ENCODE measurements at places on chromosomes 4 and X.
A peak's percentile ranks its signal among the peaks of the same experiment; 100 is the strongest.

DNA sequence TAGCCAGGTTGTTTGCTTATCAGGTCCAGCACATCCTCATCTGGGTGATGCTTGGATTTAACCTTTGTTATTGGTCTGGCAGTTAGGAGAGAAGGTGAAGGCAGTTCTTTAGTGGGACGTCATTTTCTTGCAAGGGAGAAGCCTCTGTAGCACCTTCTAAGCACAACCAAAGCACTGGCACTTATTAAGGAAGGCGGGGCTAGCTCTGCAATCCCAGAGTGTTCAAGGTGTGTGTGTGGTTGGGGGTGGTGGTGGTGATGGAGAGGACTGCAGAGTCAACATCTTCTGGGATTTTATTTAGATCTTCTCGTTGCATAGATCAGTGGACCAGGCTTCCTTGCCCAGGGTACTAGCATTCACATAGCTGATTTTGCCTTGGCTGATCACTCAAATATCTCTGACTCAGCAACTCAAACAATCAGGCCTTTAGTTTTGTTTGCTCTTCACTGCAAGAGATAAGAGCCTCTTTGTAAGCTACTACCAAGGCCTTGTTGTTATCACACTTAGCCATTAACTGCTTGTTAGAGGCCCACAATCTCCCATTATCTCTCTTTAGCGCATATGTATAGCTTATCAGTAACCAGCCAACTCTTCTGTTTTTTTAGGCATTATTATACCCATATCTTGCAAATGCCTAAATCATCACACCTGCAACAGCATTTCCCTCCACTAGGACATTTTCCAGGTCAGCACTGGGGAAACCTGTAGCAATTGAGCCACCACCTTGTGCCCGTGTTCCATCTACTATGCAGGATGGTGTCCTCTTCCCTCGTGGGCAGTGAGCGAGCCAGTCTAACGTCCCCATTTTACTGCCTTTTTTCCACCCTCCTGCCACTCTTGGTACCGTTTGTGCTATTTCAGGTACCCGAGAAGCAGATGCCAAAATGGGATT, 36.5 kb upstream of the LINC00632 start:
- DNase-seq, result no peak

GRCh38 chr4:107444-108429, 16.6 kb upstream of the ZNF718 start:
- DNase-seq, result peak; percentile 15

GRCh38 chr4:92184566-92184965, 119.2 kb upstream of the GRID2 start:
- DNase-seq, result no peak

DNA sequence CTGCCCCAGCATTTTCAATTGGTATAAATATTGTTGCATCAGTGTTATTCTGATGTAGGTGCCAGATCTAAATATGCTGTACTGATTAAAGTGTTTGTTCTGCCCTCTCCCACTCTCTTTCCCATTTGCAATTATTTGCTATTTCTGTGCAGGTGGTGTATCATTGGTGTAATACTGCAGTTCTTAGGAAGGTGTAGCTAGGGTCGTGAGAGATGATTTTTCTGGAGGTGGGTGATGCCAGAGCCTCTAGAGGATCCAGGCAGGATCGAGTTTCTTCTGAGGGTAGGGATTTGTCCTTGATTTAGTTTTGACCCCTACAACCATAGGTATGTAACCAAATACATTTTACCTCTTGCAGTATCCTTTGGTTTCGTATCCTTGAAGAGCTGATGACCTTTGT, 1.9 kb downstream of the SMAD1 start:
- no peak for DNase-seq

DNA sequence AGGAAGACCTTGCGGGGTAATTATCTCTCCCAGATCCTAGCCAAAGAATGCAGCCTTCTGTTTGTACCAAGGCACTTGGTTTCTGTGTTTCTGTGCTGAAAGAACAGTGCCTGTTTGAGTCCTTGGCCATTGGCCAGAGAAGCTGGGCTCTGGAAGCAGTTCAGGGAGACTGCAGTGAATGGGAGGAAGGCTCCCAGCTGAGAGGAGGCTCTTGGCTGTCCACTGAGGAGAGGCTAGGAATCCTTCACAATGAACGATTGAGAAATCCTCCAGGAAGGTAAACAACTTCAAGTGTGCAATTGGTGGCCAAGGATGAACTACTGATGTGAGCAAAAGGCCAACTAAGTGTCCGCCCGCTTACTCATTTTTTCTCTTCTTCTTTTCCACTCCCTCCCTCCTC, 61.3 kb downstream of the HS3ST1 start:
- no peak for DNase-seq

- DNase-seq, result no peak
Observed at GRCh38 chr4:55078987-55079386, 46.4 kb downstream of the KDR start.

DNA sequence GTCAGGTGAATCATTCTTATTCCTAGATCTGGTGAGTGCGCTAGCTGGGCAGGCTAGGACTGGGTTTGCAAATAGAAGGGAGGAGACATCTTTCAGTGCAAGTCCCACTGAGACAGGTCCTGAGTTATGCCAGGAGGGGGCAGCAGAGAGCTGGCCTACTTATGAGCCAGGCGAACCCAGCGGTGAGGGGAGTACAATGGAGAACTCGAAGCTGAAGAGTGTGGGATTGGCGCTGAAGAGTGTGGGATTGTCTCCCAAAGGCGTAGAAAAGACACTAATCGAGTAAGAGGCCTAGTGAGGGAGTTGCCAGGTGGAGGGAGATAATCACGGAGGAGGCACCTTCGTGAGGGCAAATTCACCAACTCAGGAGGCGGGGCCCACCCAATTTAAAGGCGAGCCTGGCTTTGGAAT, 91.7 kb upstream of the CXorf66 start:
- peak; percentile 72 for DNase-seq

DNA sequence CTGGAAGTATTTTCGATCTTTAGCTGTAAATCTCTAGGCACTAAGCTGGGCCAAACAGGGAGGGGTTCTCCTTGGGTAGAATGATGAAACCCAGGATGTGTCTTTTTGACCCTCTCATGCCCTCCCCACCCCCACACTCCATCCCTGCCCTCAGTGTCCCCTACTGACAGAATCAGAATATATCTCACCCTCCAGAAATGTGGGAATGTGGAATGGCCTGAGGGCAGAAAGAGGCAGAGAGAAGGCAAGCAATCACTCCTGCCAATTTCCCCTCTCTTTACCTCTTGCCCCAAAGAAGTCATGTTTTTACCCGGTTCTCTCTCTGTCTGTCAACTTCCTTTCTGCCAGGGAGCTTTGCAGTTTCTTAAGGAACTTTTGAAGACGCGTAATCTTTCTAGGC, 34.4 kb downstream of the RAP2C start:
- DNase-seq, result no peak

GRCh38 chr4:183284965-183285364, 35.1 kb downstream of the CLDN22 start:
- DNase-seq, result no peak

- DNase-seq, result no peak
Observed at GRCh38 chr4:34258176-34258575, 1986.1 kb downstream of the ARAP2 start.

DNA sequence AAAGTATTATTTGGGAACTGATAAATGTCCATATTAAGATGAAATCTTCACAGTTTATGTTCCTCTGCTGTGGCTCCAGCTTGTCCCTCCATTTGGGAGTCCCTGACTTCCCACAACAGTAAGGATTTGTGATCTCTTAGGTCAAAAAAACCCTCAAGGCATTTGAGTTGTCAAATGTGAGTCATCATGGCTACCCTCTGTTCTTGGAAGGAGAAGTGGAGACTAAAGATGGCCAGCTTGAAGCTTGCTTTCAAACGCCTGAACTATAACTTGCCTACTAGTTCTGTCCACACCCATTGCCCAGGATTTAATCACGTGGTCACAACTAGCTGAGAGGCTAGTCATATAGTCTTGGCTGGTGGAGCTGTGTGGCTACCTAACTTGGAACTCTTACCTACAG, 107.8 kb downstream of the CCNG2 start:
- DNase-seq, result no peak

GRCh38 chr4:45621971-45622370, 501.9 kb downstream of the GABRG1 start:
- no peak for DNase-seq

DNA sequence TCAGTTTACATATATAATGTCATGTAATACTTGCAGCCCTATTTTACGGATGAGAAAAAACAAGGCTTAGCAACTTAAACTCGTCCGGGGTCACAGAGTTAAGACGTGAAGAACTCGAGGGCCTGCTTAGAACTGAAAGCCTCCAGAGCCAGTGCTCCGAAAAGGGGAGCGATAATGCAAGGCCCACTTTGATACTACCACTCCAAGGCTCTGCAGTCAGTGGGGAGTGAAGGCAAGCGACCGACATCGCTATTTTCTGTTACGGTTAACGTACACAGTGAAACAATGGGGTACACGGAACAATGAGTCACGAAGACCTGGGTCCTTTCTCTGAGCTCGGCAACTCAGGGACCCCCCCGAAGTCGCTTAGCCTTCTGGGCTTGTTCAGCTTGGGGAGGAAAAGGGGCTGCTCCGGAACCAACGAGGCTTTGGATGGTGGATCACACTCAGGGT, 965 bp downstream of the PPA2 start:
- DNase-seq, result no peak

GRCh38 chr4:22780317-22780716, 87.6 kb downstream of the GBA3 start:
- no peak for DNase-seq

GRCh38 chr4:173057442-173057841, 111.2 kb upstream of the GALNT7 start:
- DNase-seq, result no peak

DNA sequence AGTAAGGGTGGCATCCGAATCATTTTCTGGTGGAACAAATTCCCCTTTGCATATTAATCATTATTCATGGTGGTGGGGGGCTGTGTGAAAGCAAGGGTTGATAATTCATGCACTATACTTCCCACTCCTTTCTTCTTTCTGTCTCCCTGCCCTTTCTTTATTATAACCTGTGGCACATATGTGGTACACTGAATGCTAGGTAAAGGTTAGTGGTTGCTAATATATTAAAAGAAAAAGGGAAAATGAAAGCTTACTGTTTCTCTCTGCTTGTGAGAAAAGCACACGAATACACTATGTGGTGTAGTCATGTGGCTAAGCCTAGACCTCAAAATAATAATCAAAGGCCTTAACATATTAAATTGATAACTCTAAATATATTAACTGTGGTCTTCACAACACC, 178.4 kb upstream of the RPS6KA3 start:
- no peak for DNase-seq

- DNase-seq, result peak; percentile 77
Observed at GRCh38 chrX:39772057-39772832, 325.5 kb downstream of the BCOR start.

GRCh38 chr4:71009086-71009485, 15.6 kb downstream of the DCK start:
- no peak for DNase-seq

- DNase-seq, result no peak
Observed at GRCh38 chrX:99549381-99549780, 860.7 kb downstream of the PCDH19 start.

DNA sequence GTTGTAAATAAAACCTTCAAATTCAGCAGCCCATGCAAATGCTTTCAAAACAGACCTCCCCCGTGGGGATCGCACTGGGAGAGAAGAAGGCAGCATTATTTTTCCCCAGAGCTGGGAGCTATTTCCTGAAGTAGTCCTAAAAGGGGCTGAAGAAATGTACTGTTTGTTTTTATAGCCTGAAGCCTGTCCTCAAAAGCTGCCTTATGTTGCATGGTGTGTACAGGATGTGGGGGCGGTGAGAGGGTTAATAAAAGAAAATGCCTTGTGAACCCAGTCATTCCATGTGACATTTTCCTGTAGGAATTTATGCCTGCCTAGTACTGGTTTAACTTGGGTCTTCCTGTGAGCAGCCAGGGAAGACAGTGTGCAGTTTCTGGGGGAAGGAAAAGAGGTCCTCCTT, 144.1 kb downstream of the SOWAHB start:
- DNase-seq, result no peak

DNA sequence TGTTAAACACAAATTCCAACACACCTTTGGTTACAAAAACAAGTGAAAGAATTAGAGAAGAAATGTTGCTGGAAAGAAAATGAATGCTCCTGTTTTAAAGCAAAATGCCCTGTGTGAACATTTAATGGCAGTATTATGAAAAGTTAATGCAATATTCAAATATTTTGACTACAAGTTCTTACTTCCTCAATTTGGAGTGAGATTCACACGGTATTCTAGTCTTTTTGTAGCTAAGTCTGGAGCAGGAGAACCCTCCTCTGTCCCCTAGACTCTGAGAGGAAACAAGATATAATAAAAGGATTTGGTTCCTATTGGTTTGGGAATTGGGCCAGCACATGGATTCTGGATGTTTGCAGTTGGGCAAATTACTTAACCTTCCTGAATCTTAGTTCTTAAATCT, 12.7 kb downstream of the MAD2L1 start:
- no peak for DNase-seq

DNA sequence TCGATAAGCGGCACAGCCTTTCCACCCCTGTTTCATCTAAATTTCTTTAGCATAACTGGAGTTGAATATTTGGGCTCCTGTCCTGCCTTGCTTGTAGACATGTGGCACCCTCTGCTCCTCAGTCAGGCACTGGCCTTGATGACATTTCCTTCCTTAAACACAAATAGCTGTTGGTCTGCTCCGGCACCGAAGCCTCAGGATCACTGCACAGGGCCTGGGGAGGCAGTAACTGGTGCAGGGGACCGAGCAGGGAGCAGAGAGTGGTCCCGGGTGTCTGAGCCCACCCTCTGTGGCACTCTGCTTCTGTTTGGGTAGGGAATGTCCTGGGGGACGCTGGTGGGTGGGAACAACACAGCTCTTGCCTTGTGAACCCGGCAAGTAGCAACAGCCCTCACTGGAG, 13.6 kb downstream of the RGS12 start:
- no peak for DNase-seq

GRCh38 chrX:15864629-15865028, 10.0 kb upstream of the AP1S2 start:
- DNase-seq, result no peak

DNA sequence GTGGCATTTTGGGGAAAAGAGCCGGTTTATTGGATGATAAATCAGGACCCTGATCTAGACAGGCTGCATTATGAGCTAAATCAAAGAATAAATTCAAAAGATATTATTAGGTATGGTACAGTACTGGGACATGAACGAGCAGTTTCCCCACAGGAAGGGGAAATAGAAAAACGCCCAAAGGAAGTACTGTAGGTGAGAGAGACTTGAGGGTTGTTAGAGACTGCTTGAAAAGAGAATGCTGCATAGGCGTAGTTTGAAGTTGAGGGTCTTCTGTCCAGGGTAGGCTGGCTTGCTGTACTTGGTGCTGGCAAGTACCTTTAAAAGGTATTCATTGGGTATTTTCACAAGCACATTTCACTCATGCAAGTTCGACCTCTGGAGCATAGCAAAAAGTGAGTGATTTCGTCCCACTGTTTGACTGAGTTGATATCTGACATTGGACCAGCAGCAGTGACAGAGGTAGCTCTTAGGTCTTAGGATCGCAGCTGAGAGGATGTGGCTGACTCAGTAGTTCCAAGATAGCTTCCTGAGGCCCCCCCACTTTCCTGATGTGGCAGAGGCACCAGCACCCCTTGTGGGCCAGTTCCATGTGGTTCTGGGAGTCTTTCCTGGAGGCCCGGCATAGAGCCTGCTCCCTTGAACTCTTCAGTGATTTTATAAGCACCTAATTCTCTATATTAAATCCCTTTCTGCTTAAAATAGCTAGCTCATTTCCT, 64.3 kb downstream of the TMEM131L start:
- peak; percentile 57 for DNase-seq
